Hippocampal formation (tissue), 2 donors: ENCODE measurements at places on chromosomes 7 and 10.

GRCh38 chr10:80196270-80196949 is 8.9 kb downstream of the ANXA11 start:
- DNase-seq, result no peak

- no peak for DNase-seq
Measured at GRCh38 chr7:80357530-80357929, 154.3 kb downstream of the GNAT3 start.

DNA sequence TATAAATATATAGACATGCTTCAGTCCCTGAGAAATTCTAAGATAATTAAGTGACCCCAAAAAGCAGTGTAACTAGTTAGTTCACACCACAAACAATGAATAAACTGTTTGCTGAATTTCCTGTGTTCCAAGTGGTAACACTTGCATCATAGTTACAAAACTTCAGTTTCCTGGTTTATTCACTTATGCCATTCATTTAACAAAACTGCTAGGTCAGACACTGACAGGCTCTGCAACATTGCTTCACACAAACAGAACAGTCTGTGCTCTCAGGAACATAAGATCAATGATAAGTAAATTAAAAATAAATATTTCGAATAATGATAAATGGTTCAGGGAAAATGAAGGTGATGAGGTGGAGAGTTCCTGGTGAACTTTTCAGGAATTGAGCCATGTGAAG is 133.3 kb upstream of the NAMPT start:
- no peak for DNase-seq

GRCh38 chr7:139867847-139868246 is 38.8 kb downstream of the TBXAS1 start:
- DNase-seq, result no peak

DNA sequence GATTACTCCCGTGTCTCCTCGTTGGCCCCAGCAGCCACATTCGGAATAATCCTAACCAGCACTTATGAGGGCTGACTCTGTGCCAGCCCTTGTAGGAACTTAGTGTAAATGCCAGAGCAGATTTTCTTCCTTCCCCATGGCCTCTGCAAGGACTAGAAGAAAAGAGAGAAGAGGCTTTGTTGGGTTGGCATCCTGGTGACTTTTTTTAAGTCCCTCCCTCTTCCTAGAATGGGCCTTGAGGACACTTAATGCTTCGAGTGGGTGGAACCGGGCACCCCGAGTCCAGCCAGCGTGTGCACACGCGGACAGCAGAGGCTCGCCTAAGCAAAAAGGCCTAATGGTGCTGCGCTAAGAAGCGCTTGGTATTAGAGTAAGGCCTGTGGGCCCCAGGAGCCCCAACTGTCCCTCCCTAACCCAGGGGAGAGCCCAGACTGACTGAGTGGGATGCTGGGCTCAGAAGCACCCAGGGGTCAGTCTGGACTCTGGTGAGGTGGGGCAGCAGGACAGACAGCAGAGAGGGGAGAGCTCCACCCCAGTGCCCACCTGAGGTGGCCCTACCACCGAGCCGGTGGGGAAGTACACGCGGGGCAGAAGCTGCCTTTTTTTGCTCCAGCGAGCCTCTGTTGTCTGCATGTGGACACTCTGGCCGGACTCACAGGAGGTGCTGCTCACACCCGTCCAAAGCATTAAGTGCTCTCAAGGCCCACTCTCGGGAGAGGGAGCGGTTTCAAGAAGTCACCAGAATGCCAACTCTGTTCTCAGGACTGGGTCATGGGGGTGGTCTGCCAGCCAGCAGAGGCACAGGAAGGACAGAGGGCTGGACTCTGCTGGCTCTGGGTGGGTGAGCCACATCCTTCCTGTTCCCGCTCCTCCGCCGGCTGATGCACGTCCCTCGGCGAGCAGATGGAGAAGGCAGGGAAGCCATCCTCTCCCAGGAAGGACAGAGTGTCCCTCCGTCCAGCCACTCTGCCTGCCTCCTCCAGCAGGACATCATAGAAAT is 12.5 kb downstream of the ITPRIP start:
- DNase-seq, result no peak

GRCh38 chr10:86693721-86694369 is 25.5 kb downstream of the LDB3 start:
- DNase-seq, result no peak

GRCh38 chr7:18357691-18358090 is 137.9 kb upstream of the HDAC9 start:
- no peak for DNase-seq

- no peak for DNase-seq
Measured at GRCh38 chr7:68900096-68900495, 698.2 kb upstream of the AUTS2 start.

- no peak for DNase-seq
Measured at GRCh38 chr10:52523696-52524095, 209.6 kb downstream of the DKK1 start.

DNA sequence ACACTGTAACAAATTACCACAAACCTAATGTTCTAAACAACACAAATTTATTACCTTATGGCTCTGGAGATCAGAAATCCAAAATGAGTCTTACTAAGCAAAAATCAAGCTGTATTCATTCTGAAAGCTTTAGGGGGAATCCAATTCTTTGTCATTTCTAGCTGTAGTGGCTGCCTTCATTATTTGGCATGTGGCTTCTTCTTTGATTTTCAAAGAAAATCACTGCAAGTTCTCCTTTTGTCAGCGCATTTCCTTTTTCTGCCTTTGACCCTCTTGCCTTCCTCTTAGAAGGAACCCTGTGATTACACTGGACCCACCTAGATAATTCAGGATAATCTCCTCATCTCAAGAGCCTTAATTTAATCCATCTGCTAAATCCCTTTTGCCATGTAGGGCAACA is 36.9 kb downstream of the ZPBP start:
- no peak for DNase-seq

GRCh38 chr10:123882681-123883445 is 8.7 kb downstream of the CPXM2 start:
- no peak for DNase-seq

- no peak for DNase-seq
Measured at GRCh38 chr7:11343818-11344413, 370.2 kb downstream of the PHF14 start.

DNA sequence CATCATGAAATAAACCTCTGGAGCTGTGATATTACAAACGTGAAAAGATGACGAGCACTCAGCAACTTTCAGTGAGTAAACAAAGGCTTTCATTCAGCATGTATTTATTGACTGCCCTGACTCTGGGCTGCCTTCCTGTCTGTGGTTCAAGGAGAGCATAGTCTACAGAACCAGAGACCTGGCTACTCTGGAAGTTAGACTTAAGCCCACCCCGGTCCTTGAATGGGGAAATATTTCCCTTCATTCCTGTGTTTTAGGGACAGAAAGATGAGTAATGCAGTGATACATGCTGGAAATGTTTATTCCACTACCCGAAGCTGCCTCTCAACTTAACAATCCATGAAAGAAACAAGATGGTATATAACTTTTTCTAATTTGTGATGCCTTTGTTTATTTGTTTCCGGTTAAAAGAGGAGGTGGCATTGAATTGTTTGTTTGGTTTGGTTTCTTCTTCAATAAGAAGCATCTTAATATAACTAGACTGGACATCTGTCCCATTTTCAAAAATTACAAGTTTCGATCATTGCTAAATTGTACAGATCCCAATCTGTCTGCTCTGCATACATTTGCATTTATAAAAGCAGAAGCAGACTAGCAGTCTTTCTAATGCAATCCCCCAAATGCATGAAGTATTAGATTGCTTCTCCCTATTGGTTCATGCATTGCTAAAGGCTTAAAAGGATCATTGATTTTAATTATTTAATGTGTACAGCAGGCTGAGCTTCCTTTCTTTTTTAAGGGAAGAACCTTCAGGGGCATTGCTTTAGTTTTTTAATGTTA is 57.7 kb downstream of the TRUB1 start:
- no peak for DNase-seq

GRCh38 chr7:84744385-84744784 is 442.5 kb downstream of the SEMA3D start:
- DNase-seq, result no peak

DNA sequence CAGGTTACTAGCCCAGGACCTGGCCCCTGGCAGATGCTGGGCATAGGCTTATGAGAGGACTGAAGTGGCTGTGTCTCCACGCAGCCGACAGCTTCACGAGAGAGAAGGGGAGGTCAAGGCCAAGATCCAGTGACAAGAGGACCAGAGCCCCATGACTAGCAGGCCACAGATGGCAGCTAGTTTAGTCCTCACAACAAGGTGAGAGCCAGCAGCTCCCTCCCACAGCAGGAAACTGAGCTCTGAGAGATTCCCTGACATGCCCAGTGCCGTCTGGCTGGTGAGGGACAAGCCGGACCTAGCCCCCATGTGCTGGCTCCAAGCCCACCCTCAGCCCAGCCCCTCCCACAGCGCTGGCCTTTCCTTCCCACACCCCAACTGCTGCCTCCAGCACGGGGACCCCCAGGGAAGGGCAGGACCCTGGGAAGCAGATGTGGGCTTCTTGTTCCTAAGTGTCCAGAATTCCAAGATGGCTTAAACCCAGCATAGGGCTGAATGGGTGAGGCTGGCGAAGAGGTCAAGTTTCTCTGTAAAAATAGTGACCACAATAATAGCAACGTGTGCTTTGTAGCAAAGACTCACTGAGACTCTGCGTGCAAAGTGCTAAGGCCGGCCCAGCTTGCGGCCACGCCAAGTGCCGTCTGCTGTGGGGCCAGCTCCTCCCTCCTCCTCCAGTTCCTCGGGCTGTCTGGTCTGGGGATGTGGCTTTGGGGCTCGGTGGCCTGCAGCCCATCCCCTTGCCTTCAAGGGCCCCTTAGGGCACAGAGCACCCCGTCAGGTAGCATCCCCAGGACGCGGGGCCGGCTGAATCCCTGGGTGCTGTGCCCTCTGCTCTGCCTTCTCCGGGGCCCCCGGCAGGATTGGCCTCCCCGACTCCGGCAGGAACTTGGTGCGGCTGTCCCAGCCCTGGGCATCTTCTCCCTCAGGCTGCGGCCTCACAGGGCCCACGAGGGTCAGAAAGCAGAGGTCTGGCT is 7.8 kb upstream of the FAM20C start:
- no peak for DNase-seq

- no peak for DNase-seq
Measured at GRCh38 chr7:5354460-5355232, 69.0 kb downstream of the TNRC18 start.

DNA sequence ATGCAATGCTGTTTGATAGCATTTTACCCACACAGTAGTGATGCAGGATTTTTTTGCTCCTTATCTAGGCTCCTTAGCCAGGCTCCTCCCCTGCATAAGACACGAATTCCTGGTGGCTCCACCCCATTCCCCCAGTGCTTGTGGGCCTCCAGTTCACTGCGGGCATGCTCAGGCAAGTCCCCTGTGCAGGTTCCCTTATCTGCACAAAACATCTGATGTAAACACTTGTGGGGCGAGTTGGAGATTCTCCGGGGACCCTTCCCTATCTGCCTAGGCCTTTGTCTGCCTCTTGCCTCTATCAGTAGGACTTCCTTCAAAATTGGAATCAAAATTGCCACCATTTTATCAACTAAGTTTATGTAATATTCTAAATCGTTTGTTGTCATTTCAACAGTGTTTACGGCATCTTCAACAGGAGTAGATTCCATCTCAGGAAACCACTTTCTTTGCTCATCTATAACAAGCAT is 5.4 kb upstream of the STK17A start:
- DNase-seq, result no peak

DNA sequence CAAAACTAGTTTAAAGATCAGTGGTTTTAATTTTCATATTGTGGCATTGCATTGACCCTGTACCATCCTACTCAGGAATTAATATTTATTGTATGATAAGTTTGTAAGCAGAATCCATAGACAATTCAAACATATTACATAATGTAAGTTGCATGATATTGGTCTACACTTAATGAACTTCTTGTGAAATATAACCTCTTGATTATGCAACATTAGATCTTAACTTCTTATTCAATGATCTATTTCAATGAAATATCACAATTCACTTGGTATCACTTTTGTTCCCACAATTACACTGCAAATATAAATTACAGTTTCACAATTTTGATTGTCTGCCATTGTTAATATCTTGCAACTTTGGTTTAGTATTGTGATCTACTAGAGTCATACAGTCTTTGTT is 44.0 kb upstream of the TMEM229A start:
- DNase-seq, result no peak

DNA sequence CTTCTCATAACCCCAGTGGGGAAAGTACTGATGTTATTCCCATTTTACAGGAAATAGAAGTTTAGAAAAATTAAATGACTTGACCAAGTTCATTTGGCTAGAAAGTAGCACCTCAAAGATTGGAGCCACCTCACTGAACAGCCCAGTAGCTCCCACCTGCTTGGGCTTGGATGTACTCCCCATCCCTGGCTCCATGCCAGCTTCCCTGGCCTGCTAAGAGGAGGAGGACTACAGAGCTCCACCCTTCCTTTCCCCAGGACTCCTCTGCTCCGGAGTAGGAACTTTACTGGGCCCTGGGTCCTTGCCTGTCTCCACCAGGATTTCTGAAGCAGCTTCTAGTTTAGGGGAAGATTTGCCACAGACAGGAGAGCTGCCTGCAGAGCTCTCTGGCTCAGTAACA is 3.1 kb downstream of the HPS6 start:
- no peak for DNase-seq

GRCh38 chr10:28082316-28082715 is 83.4 kb upstream of the ODAD2 start:
- no peak for DNase-seq

DNA sequence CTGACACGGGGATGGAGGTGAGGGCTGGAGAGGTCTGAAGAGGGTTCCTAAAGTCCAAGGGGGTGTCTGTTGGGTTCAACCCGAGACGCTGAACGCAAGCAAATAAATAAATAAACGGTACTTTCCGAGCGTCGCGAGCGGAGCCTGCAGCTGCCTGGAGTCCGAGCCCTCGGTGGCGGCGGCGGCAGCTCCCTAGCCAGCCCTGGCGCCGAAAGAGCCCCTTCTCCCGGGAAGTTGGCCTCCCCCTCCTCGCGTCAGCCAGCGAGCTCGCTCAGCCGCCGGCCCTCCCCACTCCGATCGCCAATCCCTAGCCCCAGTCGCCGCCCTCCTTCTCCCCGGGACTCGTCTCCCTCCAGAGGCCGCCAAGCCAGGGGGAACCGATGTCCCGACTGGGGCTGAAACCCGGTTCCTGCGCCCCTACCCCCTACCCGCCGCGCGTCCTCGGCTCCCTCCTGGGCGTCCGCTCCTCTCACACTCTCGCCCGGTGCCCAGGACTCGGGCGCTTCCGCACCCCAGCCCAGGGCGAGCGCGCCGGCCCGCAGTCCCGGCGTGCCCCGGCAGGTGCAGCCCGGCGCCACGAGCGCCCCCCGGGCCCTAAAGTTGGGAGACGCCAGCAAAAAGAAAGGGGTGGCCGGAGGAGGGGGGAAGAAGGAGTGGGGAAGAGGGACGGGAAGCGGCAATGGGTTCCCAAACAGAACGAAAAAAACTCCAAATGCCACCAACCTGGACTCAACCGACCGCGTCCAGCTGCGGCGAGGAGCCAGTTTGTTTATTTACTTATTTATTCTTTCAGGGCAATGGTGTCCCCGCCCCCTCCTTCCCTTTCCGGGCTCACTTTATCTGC is at the start of gene GFRA1:
Gene GFRA1, minus strand, starts transcription at position 767 of the 844 bp plus-strand sequence. CDS start 1,177 bp downstream, outside the sequence.
- no peak for DNase-seq
